ENCODE measurements at places on chromosomes 6 and 20.
A peak's percentile ranks its signal among the peaks of the same experiment; 100 is the strongest.

GRCh38 chr6:14428269-14428668 is 310.7 kb downstream of the CD83 start:
- no peak for DNase-seq

- DNase-seq, result no peak
Measured at GRCh38 chr20:39946931-39947330, 742.1 kb downstream of the MAFB start.

GRCh38 chr20:460180-460579 is 2.2 kb downstream of the TBC1D20 start:
- no peak for DNase-seq

GRCh38 chr6:1255636-1256365 is 56.1 kb upstream of the FOXQ1 start:
- peak; percentile 65 for DNase-seq

- peak; percentile 52 for DNase-seq
Measured at GRCh38 chr6:116221911-116222310, 32.0 kb downstream of the TSPYL4 start.

GRCh38 chr6:10082385-10082784 is 332.5 kb downstream of the TFAP2A start:
- DNase-seq, result no peak

GRCh38 chr6:122747573-122747972 is 31.9 kb upstream of the FABP7 start:
- DNase-seq, result no peak

DNA sequence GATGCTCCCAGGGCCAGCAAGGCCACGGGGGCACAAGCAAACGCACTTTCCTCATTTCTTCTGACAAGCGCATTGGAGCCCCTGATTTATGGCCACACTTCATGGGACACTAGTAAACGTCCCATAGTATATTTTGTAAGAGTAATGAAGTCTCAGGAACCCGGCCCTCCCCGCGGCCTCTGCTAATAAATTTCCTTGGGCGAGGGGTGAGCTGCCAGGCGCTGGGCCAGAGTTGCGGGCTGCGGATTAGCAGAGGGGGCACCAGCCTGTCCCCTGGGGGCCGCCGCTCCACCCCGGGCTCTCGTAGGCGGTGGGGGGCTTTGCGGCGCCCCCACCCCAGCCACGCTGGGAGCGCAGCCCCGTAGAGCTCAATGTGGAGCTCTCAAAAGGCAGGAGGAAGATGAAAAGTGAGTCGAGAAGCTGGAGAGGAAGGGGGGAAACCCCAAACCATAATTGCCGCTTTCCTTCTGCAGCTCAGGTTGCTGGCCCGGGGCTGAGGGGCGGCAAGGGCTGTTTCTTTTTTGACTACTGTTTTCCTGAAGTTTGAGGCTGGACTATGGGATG is 173.6 kb downstream of the CDC5L start:
- DNase-seq, result no peak

GRCh38 chr20:63533871-63534393 is 3.2 kb downstream of the PTK6 start:
- no peak for DNase-seq

DNA sequence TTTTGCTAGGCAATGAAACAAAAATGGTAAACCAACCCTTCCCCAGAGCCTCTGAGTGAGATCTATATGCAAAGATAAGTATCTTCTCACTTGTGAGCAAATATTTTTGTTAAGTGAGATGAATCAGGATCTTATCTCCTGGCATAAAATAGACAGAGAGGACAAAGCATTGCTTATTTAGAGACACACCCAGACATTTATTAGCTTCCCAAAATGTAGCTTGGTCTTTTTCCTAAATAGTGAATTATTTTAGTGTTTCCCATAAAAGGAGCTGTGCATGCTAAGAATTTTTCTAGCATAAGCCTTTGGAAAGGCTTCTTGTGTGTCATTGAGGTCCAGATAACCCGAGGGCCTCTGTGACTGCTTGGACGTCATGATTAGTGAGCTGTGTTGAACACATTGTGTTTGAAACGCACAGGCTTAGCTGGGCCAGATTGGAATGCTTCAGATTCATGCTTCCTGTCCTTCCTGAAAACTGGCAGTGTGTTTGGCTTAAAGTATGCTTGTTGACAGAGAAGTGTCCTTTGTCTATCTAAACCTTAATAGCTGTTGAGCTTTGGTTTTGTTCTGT is 16.5 kb downstream of the MTHFD1L start:
- peak; percentile 95 for DNase-seq

- DNase-seq, result no peak
Measured at GRCh38 chr6:96153775-96154174, 138.0 kb downstream of the FUT9 start.

DNA sequence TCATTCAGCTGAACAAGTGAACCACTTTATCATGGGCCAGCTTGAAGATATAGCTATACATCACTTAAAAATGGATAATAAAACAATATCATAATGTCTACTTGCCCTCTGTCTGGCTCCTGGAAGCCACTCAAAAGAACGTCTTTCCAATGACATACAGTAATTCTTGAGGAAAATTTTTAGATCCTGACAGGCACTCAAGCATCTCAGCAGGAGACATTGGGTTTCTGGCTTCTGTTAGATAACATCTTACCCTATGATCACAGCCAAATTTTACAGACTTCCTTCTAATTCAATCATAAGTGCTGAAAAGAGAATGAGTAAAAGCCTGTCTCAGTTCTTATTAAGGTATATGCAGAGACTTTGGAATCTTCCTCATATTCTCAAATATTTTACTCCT is 330 bp downstream of the CGA start:
- peak; percentile 56 for DNase-seq

DNA sequence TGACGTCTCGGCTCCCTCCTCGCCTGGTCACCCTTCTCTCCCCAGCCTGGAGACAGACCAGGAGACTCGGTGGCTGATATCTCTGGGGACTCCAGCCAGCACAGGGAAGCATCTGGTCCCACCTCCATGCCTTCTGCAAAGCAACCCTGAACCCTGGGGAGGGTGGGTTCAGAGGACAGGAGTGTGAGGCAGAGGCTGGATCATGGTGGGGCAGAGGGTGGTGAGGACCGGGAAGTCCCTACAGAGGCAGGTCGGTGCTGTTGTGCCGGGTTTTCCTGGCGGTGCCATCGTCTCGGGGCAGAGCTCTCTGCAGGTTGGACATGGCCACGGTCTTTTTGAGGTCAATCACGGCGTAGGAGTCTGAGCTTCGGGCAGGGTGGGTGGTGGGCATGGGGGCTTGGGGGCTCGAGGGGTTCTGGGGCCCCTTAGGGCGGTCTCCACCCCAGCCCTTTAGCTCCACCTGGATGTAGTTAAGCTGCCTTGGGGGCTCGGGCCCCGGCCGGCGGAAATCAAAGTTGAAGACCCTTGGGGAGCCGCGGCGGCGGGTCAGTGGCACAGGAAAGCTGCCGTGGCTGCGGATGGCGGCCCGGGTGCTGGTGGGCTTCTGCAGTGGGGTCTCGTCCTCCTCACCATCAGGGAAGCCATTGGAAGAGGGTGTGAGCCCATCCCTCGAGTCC is 9.2 kb downstream of the FRS3 start:
- no peak for DNase-seq

DNA sequence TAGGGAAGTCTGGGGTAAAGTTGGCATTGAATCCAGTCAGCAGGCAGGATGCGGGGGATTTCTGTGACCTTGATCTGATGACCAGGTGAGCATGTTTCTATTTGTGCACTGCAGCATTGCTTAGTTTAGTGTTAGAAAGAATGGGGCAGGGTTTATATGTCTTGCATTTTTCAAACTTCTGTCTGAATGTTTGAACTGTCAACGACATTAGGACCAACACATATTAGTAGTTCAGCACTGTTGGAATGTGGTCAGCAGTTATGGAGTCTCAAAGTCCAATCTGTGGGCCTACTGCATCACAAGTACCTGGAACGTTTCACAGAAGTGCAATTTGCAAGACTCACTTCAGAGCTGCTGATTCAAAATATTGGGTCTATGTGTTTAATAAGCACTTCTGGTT is 276.6 kb upstream of the BMP2 start:
- DNase-seq, result no peak

GRCh38 chr6:103983011-103983410 is 876.7 kb downstream of the HACE1 start:
- DNase-seq, result no peak

GRCh38 chr6:156359912-156360311 is 417.3 kb upstream of the ARID1B start:
- DNase-seq, result no peak

DNA sequence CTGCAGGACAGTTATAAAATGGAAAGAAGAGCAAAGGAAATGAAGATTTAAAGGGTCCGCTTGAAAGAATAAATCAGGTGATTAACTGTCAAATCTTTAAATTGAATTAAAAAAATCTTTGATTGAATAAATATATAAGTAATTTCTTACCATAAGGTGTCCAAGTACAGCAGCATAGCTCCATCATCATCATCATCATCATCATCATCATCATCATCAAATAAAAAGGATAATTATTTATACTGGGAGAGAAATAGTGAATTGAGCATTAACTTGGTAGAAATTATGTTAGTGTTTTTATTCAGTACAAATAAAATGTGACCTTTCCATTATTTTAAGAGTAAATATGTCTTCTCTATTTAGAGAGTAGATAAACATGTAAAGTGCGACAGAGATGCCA is 745.6 kb upstream of the MARCKS start:
- no peak for DNase-seq

GRCh38 chr6:155107432-155108069 is 112.4 kb downstream of the TIAM2 start:
- DNase-seq, result no peak

DNA sequence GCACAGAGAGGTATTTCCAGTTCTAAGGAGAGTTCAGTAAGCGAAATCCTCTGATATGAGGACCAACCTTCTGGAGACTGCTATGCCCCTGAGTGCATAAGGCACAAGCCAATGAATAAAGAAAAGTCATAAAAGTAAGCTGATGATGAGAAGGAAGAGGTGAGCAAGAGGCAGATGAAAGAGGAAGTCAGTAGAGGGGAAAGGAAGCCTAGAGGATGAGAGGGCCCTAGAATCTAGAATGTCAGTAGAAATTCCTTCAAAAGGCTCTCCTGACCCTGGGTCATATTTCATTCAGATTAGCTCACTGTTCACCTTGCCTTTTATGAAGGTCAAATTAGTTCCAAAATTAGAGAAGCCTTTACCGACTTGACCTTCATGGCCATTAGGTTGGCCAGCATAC is 209.2 kb downstream of the CD83 start:
- no peak for DNase-seq

DNA sequence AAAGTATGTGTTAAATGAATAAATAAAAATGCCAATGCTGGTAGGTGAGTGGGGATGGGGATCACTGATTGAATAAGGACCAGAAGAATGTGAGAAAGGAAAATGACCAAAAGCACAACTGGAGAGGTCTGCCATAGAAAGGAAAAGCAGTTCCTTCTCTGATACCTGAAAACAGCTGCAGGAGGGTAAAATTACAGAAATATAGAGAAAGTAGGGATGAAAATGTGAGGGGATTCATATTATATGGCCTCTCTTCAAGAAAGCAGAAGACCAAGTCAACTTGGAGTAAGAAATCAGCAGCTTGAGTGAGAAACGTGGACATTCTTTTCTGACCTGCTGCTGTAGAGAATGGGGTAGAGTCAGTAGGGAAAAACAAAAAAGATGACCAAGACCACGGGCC is 125.1 kb downstream of the MYB start:
- DNase-seq, result no peak

DNA sequence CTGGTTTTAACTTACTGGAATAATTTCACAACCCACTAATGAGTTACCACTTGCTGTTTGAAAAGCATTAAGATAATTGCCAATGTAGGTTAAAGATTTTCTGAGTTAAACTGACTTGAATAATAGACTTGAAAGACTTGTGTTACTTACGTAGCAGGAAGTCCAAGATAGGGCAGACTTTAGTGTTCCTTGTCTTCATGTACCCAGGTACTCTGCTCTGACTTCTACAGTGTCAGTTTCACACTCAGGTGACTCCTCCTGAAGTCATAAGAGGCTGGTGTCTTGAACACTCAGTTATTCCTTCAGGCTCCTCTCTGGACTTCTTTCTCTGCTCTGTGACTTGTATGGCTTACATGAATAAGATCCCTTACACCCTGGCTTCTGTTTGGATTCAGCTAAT is 76.3 kb upstream of the SGK1 start:
- no peak for DNase-seq

DNA sequence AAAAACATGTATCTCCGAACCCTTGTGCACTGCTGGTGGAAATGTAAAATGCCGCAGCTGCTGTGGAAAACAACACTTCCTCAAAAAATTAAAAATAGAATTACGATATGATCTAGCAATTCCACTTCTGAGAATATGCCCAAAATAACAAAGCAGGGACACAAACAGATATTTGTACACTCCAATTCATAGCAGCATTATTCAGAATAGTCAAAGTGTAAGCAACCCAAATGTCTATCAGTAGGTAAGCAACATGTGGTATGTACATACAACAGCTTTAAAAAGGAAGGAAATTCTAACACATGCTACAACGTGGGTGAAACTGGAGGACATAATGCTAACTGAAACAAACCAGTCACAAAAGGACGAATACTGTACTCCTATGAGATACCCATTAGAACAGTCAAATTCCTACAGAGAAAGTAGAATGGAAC is 5.7 kb upstream of the RAB5IF start:
- DNase-seq, result no peak

DNA sequence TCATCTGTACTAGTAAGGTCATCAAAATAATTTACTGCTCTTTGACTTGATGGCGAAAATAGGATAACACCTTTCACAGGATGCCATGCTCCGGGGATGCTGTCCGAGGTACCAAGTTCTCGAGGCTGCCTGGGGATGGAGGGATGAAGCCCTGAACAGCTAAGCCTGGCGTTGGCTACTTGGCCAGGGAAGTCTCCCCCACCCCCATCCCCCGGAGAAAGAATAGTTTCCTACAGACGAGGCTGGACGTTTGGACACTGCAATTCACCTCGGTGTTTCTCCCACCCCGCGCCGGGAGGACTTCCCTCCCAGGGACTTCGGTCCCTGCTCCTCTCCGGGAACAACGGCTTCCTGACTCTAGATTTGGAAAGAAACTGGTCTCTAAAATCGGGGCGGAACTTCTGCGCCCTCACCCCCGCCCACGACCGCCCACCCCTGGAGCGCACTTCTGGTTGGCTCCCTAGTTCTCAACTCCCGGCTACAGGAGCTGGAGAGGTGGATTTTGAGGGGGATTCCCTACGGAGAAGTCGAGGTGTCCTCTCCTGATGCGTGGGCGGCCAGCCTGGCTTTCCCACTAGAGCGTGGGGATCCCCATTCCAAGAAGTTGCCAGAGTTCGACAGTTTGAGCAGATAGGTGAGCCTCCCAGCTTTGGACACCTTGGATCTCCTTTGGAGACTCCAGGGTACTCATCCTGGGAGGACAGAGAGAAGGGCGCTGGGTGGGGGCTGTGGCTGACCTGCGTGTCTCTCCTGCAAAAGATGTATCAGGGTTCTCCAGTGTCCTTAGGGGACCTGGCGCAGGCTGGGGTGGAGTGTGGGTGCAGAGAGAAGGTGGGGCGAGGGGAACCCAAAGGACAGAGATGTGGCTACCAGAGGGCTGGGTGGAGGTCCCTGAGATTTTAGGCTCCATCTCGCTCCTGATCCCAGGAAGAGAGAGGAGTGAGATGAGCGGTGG is 1.1 kb downstream of the PCSK2 start:
- DNase-seq, result peak; percentile 37

Data from fibroblast of skin of right biceps (primary cell).